ENCODE measurements at places on chromosomes 16 and 17. TPM values are rescaled to one million over a fixed set of nuclear protein-coding genes. Genes with fewer than 3 reads are reported as not detected.

The C1QL1 gene
- total RNA-seq, result 13.5 TPM

The CDT1 gene
- total RNA-seq, result 5.4 TPM

The SPATA22 gene
- 2.7 TPM for total RNA-seq

The PGAP3 gene
- 16.0 TPM for total RNA-seq

The TEKT5 gene
- total RNA-seq, result 0.09 TPM

The TMEM132E gene
- 0.12 TPM for total RNA-seq

The USP43 gene
- total RNA-seq, result not detected
